ENCODE measurements at places on chromosomes 12 and 14. TPM values are rescaled to one million over a fixed set of nuclear protein-coding genes. Genes with fewer than 3 reads are reported as not detected.
A peak's percentile ranks its signal among the peaks of the same experiment; 100 is the strongest.

DNA sequence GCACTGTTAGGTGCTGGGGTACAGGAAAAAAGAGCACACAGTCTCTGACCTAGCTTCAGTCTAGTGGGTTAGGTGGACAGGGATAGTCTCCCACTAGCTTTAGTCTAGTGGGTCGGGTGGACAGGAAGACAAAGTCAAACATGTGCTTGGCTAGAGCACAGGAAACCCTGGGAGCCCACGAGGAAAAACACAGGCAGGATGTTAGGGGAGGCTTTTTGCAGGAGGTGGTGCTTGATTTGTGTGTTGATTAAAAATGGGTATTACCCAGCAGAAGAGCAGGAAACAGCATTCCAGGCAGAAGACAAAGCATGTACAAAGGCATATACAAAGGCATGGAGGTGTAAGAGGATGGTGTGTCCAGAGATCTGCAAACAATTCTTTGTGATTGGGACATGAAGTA is 23.3 kb downstream of the SLC38A2 start:
- no peak for DNase-seq

GRCh38 chr12:105420659-105421240 is 90.3 kb downstream of the C12orf75 start:
- DNase-seq = peak; percentile 62

DNA sequence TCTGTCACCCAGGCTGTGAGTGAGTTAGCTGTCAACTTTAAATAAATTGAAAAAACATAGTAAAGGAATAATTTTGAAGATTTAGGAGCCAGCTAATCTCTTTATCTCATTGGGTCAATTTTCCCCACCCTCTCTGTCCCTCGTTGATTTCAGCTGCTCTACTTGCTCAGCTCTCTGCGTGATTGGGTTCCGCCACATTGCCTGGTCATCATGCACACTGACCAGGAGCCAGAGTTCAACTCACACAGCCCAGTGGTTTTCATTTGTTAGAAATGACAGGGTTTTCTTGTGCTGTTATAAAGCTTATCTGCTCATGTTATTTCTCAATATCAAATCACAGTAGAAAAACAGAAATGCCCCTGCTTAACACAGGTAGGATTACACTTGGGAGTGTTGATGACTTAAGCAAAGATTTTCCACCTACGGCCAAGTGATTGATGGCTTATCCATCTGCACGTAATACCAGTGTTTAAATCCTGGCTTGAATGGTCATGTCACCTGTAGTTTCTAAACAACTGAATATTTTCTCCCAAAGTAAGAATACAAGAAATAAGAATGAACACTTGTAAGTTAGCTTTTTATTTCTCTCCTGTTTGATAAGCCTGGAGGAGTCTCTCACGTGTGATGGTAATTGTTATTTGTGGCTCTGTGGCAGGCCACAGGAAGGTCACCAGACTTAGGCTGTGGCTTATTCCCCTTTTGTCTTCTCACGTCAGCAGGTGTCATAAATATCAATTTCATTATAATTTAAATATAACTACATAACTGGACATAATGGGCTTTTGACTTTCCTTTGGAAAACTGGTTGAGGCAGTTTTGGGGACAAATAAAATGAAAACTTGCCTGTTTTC is 367.2 kb upstream of the DDHD1 start:
- DNase-seq = no peak

GRCh38 chr12:75945581-75945980 is 86.0 kb downstream of the PHLDA1 start:
- DNase-seq = no peak

DNA sequence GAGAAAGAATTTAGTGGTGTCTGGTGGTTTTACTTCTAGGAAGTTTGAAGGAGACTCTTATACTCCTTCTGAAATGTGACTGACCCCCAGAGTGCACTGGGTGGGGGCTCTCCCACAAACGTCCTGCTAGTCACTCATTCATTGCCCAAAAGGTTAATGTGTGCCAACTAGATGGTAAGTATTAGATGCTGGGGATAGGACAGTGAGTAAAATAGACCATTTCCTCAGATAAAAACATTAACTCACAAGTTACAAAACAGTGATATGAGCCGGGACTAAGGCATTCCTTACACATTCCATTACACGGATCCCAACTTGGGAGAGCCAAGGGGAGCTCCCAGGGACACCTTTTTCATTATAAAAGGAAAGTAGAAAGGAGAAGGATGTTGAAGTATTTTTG is 185.1 kb downstream of the ATXN7L3B start:
- no peak for DNase-seq

DNA sequence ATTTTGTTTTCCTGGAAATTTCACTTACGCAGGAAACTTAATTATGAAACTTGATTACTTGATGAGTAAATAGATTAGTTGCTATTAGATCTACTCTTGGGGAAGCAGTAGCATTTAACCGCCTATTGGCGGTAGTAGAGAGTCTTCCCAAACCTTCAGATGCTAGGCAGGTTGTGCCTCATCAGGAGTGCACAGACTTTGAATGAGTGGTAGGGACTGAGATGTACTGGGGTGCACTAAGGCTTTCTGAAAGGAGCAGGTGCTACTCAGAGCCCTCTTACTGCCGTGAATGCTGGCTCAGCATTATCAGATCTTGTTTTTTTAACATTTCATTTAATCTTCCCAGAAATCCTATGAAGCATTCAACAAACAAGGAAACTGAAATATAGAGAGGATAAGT is 7.7 kb downstream of the GATC start:
- no peak for DNase-seq

DNA sequence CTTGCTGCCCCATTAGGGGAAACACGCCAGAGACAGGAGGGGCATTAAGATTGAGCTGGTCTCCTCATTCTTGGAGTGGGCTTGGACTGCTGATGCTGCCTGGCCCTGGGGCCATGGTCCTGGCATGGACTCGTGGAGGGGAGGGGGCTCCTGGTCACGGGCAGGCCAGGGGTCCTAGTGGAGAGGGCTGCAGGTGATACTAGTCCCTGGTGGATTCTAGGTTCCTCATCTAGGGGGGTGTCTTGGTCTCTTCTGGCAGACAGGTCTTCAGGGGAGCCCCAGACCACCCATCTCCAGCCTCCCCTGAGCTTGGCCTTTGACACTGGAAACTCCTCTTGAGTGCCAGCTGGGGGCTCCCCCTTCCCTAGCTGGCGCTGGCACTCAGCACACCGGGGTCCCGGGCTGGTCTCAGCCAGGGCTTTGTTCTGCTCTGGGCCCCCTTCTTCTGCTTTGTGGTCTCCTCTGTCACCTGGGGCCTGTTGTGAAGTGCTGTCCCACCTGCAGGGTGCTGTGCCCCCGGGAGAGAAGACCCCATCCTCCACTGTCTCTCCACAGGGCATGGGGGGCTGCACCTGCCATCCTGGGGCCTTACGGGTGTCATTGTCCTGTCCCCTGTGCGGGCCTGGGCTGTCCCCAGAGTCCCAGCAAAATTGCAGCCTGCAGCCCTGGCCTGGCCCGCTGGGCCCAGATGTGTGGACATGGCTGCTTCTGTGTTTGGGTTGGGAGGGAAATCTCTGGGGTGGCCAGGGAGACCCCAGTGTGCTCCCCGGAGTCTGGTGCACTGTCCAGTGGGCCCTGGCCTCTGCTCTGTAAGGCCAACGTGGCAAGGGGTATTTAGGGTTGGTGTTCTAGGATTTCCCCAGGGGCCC is 2.3 kb downstream of the KIF26A start:
- DNase-seq = no peak

DNA sequence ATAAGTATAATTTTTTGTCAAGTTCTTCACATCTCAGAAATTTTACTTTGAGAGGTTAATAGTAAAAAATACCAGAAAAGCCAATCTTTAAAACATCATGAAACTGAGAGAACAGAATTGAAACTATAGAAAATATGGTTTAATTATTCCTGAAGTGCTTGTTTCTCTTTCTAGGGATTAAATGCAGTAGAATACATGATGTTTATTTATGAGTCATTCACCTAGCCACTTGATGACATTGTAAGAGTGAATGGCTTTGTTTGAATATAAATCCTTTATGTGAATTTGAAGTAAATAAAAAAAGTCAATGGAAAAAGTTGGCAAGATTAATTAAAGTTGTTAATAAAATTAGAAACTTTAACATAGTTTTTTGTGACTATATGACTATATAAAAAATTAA is 48.4 kb downstream of the KTN1 start:
- no peak for DNase-seq

DNA sequence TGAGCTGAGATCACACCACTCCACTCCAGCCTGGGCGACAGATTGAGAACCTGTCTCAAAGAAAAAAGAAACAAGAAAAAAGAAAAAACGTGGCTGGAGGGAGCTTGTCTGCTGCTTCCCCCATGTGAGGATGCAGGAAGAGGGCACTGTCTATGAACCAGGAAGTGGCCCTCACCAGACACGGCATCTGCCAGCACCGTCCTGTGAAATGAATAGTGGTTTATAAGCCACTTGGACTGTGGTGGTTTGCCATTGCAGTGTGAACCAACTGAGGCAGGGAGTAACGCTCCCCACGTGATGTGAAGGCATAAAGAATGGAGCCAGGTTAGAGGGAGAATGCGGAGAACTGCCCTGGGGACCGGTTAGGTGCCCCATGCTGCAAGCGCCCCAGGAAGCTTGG is 4.5 kb upstream of the BRF1 start:
- DNase-seq = no peak

GRCh38 chr12:121218588-121219352 is 8.8 kb downstream of the P2RX4 start:
- DNase-seq = no peak

GRCh38 chr14:75969126-75969525 is 12.7 kb downstream of the TGFB3 start:
- DNase-seq = no peak

DNA sequence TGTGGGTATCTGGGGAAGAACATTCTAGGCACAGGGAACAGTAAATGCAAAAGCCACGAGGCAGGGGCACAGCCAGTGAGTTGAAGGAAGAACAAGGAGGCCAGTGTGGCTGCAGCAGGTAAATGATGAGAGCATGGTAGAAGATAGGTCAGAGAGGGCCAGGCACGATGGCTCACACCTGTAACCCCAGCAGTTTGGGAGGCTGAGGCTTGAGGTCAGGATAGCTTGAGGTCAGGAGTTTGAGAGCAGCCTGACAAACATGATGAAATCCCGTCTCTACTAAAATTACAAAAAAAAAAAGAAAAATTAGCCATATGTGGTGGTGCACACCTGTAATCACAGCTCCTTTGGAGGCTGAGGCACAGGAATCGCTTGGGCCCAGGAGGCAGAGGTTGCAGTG is 86.7 kb upstream of the ESRRB start:
- DNase-seq = no peak

- no peak for DNase-seq
Measured at GRCh38 chr12:53516758-53517455, 9.6 kb upstream of the NPFF start.

GRCh38 chr12:120468821-120469449 is 613 bp downstream of the SRSF9 start:
- DNase-seq = peak; percentile 49

GRCh38 chr14:54676812-54677708 is 110.1 kb downstream of the SAMD4A start:
- DNase-seq = peak; percentile 43

- DNase-seq = peak; percentile 43
Measured at GRCh38 chr12:460261-461230, 807 bp downstream of the B4GALNT3 start.

- DNase-seq = no peak
Measured at GRCh38 chr14:55458800-55459515, 18.5 kb upstream of the TBPL2 start.

DNA sequence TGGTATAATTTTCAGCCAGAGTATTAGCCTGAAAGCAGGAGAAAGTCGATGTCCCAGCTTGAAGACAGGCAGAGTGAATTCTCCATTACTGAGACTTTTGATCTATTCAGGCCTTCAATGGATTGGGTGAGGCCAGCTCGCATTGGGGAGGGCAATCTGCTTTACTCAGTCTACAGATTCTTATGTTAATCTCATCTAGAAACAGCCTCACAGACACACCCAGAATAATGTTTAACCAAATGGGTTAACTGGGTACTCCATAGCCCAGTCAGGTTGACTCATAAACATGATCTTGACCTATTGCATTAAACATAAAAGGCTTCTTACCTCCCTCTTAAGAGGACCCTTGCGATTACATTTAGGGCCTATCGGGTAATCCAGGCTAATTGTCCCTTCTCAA is 118.0 kb downstream of the KTN1 start:
- DNase-seq = no peak

GRCh38 chr14:102905116-102906108 is 17.1 kb upstream of the AMN start:
- DNase-seq = no peak

DNA sequence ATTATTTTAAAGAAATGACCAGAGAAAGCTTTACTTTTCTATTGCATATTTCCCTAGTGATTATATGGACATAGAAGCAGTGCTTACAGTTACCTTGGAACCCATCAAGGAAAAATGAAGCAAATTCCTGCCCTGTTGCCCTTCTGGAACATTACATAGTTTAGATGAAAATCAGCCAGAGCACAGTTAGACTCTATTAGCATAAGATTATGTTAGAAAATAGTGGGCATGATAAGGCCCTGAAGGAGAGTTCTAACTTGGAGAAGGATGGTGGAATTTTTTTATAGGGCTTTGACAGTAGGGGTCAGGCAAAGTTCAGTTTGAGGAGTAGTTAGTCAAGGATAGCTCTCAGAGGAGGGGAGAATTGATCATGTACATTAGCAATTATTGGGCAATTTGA is 74.3 kb downstream of the FUT8 start:
- DNase-seq = no peak

- no peak for DNase-seq
Measured at GRCh38 chr12:7021956-7022355, 3.7 kb upstream of the LPCAT3 start.

DNA sequence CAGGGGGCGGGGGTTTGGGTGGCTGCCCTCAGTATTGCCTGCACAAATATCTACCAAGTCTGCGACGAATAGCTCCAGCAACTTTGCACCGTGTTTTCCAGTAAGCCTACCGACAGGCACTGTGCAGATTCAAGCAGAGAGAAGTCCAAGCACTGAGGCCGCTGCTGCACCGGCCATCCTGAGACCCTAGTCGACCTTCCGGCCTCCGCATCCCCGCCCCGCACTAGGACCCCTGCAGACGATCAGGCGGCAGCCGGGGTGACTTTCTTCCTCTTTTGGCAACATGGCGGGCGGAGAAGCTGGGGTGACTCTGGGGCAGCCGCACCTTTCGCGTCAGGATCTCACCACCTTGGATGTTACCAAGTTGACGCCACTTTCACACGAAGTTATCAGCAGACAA is at the start of gene EIF2S3B:
TSS of gene EIF2S3B (plus strand) at position 271 of the 400 bp plus-strand sequence. CDS start at position 284, 13 bp downstream.
- DNase-seq = no peak

PCED1B gene
- 12.1 TPM for polyA plus RNA-seq

CLBA1 gene
- 6.4 TPM for polyA plus RNA-seq

BCL11B gene
- polyA plus RNA-seq = 0.08 TPM

ZDHHC22 gene
- 0.02 TPM for polyA plus RNA-seq

SLC22A17 gene
- polyA plus RNA-seq = 32.7 TPM

RNU7-1 gene
- not detected for polyA plus RNA-seq

NGB gene
- not detected for polyA plus RNA-seq

DIO2 gene
- polyA plus RNA-seq = 0.52 TPM

ENDOU gene
- 1.4 TPM for polyA plus RNA-seq

FOXN4 gene
- polyA plus RNA-seq = 0.05 TPM

GUCY2C gene
- not detected for polyA plus RNA-seq

CTSG gene
- 7.5 TPM for polyA plus RNA-seq

AGAP2 gene
- 1.3 TPM for polyA plus RNA-seq
